ENCODE measurements at places on chromosomes 13 and 19. TPM values are rescaled to one million over a fixed set of nuclear protein-coding genes. Genes with fewer than 3 reads are reported as not detected.

The TPGS1 gene
- total RNA-seq, result 22.3 TPM

The RETN gene
- total RNA-seq, result not detected

The ZNF440 gene
- total RNA-seq, result 7.7 TPM

The CEACAM8 gene
- total RNA-seq, result not detected

The FLT3 gene
- total RNA-seq, result not detected

The ZNF527 gene
- 4.2 TPM for total RNA-seq

The ZNF878 gene
- total RNA-seq, result 0.07 TPM

The C19orf67 gene
- total RNA-seq, result not detected

The ACTMAP gene
- 2.9 TPM for total RNA-seq

The PSG1 gene
- 1.7 TPM for total RNA-seq

The HCST gene
- total RNA-seq, result 1.2 TPM

The KL gene
- total RNA-seq, result 0.20 TPM

The C19orf53 gene
- total RNA-seq, result 46.9 TPM

The LGALS14 gene
- total RNA-seq, result not detected

The CLIP3 gene
- 42.9 TPM for total RNA-seq

The KRTDAP gene
- not detected for total RNA-seq

The MYBPC2 gene
- total RNA-seq, result not detected

The GRK1 gene
- total RNA-seq, result not detected

The LILRB5 gene
- not detected for total RNA-seq

The NTF4 gene
- not detected for total RNA-seq

The S1PR4 gene
- not detected for total RNA-seq

The ZNF816 gene
- 8.0 TPM for total RNA-seq

The ZNF584 gene
- total RNA-seq, result 16.0 TPM

The GAPDHS gene
- not detected for total RNA-seq

The NCR1 gene
- total RNA-seq, result not detected
